GM04504 (cell line): ENCODE measurements at places on chromosomes 1 and 21.

- no peak for DNase-seq
Observed at GRCh38 chr1:223341121-223341520, 22.9 kb downstream of the SUSD4 start.

DNA sequence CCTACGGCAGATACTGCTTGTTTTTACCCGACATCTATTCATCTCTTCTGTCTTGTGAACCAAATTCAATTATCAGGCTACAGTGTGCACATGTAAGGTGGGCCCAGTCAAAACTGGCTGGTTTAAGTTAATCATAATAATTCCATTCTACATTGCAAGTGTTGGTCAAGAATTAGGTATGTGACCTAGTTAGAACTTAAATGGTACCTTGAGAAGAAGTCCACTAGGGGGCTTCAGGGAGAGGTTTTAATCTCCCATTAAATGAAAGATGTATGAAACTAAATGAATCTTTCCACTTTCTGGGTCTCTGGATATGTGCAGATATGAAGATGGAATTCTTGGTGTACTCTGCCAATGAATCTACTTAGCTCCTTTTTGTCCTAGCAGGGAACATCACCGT lies 187.1 kb downstream of the CDC42BPA start:
- peak; percentile 21 for DNase-seq

DNA sequence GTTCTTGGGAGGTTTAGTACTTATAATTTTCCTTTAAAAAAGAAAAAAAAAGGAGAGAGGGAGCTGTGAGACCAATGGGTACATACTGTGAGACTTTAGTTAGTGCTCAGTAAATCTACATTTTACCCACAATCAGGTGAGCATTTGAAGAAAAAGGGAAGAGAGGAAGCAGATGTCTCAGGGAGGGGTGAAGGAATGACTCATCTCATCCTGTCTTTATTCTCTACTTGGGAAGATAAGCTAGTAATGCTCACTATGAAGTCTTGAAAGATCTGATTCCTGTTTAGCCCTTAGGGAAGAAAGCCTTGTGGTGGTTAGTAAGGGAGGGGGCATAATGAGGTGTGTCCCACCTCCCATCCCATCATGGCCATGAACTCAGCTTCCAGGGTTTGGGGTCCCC lies 112.6 kb downstream of the PLD5 start:
- no peak for DNase-seq

DNA sequence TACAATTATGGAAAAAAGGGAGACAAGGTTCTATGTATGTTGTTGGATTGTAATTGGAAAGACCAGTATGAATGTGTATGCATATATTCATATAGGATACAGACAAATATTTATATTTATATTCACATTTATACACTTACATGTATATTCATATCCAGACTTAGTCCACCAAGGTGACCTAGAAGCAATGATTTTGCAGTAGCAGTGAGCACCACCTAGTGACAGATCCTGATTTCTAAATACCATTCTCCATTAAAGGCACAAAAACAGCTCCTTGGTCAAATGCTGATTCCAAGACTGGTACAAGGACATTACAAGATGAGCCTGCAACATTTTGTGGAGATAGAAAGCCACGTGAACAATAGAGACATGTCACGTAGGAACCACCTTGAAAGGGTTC lies 153.4 kb downstream of the SDCCAG8 start:
- no peak for DNase-seq

GRCh38 chr1:178566187-178566586 lies 53.3 kb downstream of the TEX35 start:
- no peak for DNase-seq

DNA sequence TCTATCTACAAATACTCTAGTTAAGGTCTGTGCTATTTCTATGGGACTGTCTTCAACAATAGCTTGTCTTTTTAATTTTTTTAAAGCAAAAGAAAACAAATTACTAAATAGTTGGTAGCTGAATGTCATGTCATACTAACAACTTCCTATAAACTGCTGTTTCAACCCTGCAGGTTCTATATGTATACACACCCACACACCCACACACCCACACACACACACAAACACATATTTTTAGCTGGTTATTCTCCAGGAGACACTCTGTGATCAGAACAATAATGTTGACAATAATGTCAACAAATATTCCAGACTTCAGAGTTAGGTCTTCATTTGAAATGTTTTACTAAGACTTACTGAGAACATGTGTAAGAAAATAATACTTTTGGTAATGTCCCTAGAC lies 66.7 kb downstream of the AK5 start:
- DNase-seq: no peak

DNA sequence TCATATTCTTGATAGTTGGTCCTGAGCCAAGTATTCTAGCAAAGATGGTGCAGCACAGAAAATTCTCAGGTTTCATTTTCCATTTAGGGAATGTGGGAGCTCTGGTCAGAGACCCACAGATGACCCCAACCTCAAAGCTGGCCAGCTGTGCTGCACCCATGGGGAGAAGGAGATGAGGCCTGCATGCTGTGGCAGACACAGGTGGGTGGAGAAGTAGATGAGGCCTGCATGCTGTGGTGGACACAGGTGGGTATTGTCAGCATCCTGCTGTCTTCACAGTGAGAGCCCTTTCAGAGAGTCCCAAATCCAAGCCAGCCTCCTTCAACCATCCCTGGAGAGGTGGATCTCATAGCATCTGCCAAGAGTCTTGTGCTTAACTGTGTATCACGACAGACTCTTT lies 77.7 kb downstream of the DSCAM start:
- DNase-seq: no peak

DNA sequence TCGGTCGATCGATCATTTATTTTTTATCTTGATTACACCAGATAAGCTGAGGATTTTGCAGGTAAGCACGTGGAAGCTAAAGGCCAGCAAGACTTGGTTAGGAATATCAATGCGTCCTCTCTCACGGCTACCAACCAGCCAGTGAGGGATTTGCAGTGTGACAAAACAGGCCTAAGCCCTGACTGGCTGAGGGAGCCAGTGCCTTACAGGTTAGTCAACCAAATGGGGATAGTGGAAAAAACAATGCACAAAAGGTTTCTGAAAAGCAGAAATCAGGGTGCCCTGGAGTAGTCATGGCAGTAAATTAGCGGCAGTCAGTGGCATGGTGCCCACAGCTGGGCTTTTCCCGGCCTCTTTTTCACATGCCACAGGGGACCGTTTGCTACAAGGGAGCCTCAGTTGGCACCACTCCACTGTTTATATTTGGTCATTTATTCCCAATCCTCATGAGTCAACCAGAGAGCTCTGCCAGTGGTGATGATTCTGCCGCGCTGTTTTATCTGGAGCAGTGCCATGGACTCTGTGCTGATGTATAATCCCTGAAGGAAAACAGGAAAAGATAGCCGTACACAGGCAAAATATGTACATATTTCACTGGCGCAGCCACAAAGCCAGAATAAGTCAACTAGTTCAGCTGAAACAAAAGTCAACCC lies 167.6 kb downstream of the RHOU start:
- DNase-seq: peak; percentile 95

- no peak for DNase-seq
Observed at GRCh38 chr1:91797164-91797563, 88.8 kb downstream of the TGFBR3 start.

DNA sequence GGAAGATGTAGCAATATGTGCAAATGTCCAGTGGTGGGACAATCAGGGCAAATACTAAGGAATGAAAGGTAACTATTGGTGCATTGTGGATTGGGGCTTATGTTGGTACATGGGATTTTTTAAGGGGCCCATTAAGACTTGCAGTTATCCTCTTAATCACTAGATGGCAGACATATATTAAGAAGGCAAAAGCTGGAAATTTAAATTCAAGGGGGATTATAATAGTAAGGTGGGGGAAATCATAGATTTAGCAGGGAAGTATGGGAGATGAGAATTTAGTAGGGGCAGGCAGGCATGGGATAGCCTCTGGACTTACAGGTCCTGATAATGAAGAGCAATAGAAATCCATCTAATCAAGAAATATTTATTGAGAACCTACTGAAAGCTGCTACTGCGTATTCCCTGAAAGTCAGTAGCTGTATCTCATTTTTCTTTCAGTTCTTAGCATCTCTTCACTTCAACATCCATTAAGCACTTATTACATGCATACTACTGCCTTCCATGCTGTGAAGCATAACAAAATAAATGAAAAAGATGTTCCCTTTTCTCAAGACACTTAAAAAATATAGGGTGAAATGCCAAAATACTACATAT lies 251.8 kb downstream of the CRB1 start:
- no peak for DNase-seq

- DNase-seq: no peak
Observed at GRCh38 chr1:67676946-67677345, 8.1 kb upstream of the GADD45A start.

DNA sequence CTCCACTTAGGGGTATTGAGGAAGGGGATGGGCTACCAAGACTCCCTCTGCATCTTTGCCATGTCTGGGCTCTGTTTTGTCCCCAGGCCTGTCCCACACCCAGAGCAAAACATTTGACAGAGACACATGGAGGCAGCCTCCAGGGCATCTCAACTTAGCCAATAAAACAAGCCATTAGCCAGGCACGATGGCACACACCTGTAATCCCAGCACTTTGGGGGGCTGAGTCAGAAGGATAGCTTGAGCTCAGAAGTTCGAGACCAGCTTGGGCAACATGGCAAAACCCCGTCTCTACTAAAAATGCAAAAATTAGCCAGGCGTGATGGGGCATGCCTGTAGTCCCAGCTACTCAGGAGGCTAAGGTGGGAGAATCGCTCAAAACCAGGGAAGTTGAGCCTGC lies 120.3 kb upstream of the IPO9 start:
- no peak for DNase-seq

GRCh38 chr1:202112859-202113689 lies 9.6 kb upstream of the GPR37L1 start:
- DNase-seq: no peak

- DNase-seq: no peak
Observed at GRCh38 chr1:31860581-31860980, 44.8 kb upstream of the SPOCD1 start.

DNA sequence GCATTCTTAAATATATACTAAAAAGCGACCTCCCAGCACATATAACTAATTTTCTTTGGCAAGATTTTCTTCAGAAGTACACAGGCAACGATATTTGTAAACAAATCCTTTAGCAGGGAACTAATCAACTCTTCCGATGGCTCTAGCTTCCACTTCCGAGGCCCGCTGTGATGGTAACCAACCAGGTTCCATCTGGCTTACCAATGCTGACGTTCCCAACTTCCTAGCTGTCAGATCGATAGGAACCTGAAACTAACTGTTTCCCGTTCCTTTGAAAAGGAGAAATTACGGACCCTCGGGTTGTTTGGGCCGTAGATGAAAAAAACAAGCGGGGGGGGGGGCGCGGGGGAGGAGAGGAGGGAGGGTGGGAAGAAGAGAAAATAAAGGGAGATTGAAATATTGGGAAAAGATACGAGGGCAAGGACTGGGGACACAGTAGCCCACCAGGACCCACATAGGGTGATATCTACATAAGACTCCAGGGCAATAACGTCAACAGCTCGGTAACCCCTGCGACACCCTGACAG lies 513 bp downstream of the GTF2B start:
- no peak for DNase-seq

DNA sequence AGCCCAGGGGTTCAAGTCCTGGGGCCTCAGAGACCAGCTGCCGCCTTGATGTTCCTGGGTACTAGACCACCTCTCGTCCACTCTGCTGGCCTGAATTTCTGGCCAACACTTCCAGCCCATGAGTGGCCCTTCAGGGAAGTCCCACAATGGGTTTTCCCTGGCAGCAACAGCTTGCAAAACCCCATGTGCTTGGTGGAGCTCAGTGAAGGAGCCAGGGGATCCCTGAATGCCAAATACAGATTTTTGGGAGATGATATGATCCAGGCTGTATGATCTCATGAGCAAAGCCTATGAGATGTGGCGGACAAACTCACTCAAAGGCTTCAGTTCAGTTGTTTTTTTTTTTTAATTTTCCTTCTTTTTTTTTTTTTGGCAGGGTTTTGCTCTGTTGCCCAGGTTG lies 9.6 kb upstream of the RASSF5 start:
- DNase-seq: no peak

GRCh38 chr1:58862728-58863385 lies 79.0 kb upstream of the JUN start:
- no peak for DNase-seq

GRCh38 chr1:39639305-39640130 lies at the start of gene HEYL:
TSS of gene HEYL (minus strand) at chr1:39639643. CDS start at chr1:39639625, 18 bp downstream.
- no peak for DNase-seq

DNA sequence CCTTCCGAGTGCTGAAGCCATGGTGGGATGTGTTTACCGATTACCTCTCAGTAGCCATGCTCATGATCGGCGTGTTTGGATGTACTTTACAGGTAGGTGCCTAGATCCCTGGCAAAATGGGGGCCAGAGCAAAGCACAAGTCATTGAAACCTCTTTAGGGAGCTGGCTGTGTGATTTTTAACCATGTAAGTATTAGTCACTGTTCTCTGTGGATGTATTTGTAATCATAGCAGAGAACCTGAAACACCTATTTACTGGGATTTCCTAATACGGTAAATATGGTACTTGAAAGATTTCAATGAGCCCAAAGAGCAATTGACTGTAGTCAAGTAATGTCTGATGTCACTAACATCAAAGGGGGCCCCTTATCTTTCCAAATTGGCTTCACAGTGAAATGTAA lies 53.6 kb downstream of the LRRC8C start:
- DNase-seq: no peak

- no peak for DNase-seq
Observed at GRCh38 chr21:36909423-36909822, 57.0 kb downstream of the HLCS start.

- DNase-seq: peak; percentile 49
Observed at GRCh38 chr1:198497326-198498102, 43.0 kb downstream of the ATP6V1G3 start.

DNA sequence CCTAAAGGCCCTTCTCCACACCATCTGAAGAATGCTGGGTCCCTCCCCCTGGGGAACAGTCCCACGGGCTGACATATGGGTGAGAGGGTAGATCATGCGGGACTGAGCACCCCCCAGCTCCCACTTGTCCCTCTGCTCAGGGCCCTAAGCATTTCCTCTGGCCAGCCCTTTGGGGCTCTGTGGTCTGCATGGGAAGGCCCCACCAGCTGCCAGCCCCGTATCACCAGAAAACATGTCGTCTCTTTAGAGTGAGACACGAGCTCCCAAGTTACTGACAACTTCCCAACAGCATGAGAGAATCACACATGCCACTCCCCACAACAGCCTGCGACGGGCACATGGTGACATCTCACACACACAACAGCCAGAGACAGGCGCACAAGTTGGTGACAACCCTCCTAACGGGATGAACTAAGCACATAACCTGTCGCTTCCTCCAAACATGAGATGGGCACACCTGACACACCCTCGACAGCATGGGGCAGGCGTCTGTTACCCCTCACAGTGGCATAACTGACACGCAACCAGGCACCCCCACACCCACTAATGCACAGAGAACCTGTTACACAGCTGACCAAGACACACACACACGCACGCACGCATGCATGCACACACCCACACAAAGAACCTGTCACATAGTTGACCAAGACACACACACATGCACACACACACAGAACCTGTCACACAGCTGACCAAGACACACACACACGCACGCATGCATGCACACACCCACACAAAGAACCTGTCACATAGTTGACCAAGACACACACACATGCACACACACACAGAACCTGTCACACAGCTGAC lies 41.2 kb downstream of the AHDC1 start:
- no peak for DNase-seq
